NCI-H446 (cell line): ENCODE measurements at places on chromosomes 12 and 14.

DNA sequence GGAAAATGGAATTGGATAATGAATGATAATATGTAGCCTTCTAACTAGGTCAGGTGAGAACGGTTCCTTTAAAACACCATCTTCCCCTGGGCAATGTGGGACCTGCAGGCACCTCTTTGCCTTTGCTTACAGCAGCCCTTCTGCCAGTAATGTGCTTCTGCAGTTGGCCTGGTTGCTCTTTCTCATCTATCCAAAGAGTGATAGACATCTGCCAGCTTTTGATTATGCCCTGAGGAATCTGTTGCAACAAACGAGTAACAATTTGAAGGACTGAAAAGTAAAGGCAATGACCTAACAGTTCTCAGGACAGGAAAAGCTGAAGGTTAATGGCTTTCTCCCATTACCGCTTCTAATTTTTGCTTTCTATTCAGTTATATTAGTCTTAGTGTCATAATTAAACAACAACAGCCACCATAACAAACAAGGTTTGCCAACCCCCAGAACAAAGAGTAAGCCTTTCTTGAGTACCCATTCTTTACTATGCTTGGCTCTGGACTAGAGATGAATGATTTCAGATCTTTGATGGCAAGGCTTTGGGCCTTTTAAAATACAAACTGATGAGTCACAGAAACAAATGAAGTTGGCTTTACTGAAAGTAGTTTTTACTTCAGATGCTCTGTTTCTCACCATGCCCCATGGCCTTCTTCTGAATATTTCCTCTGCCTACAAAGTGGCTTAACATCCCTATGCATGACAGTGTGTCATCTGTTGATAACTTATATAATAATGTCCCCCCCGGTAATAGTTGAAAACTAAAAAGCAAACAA, 76.1 kb upstream of the KRR1 start:
- peak; percentile 54 for DNase-seq

DNA sequence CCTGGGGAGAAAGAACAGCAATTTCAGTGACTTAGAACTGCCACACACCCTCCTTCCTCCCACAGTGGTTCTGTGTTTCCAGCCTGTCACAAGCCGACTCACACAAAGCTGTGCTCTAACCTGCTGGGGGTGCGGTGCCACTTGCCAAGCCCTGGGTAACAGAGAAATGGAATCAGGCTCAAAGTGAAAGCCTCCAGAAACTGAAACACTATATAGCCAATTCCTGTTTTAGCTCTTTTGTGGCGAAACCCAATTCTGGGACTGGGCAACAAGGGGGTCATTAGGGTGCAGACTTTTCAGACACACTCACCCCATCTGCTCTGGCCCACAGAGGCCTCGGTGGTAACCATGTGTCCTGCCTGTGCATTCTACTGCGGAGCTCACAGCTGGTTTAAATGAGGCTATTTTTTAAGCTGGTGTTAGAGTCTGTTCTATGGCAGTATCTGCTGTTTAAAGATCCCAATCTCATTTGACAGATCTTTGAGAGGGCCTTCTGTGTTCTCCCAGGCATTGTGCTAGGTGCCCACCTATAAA, 15.2 kb upstream of the ACTR6 start:
- DNase-seq, result no peak

- no peak for DNase-seq
Observed at GRCh38 chr12:93297536-93297935, 80.2 kb upstream of the NUDT4 start.

DNA sequence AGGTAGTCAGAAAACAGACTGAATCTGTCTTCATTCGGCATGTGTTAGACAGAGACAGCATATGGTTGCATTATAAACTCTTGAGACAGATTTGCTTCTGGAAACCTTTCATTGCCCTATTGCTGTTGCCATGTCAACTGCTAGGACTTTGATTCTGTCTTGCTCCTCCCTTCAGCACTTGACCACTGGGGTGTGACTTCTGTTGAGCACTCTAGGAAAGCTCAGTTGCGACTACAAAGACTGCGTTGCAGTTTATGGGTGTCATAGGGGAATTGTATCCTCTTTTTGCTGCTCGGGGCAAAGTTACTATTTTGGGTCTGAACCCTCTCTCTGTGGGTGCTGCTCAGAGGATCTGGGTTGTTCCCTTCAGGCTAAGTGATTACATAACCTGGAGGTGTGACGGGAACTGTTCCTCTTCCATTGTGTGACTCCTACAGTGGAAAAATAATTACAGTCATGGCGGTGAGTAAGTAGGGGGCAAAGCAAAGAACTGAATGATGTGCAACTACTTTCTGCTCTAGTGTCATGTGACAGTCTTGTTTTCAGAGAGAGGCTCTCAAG, 44.3 kb upstream of the TRIM9 start:
- peak; percentile 7 for DNase-seq

GRCh38 chr14:98666545-98666944, 605.5 kb downstream of the BCL11B start:
- no peak for DNase-seq

DNA sequence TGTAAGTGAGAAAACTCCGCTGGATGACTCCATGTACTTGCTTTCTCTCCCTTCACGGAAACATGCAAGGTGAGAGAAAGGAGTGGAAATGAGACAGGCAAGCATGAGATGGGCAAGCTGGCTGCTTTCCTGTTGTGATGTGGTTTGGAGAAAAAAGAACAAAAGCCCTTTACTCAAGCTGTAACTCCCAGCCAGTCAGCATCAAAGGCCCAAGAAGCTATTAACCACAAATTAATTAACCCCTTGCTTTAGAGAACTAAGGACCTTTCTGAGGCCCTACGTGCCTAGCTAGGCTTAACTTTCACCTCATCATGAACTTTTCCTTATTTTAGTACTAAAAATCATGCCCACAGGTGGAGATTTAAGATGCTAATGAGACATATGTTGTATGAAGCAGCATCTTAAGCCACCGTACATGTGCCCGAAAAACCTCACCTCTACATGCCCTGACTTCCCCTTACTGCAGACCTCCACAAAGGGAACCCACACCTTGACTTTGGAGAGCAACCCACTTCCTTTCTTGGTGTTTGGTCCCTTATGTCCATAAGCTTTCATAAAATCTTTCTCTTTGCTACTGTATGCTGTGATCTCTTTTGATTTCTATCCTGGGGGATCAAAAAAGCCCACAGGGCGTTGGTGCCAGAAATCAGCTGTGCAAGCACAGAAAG, 87.0 kb downstream of the GALNT8 start:
- no peak for DNase-seq

DNA sequence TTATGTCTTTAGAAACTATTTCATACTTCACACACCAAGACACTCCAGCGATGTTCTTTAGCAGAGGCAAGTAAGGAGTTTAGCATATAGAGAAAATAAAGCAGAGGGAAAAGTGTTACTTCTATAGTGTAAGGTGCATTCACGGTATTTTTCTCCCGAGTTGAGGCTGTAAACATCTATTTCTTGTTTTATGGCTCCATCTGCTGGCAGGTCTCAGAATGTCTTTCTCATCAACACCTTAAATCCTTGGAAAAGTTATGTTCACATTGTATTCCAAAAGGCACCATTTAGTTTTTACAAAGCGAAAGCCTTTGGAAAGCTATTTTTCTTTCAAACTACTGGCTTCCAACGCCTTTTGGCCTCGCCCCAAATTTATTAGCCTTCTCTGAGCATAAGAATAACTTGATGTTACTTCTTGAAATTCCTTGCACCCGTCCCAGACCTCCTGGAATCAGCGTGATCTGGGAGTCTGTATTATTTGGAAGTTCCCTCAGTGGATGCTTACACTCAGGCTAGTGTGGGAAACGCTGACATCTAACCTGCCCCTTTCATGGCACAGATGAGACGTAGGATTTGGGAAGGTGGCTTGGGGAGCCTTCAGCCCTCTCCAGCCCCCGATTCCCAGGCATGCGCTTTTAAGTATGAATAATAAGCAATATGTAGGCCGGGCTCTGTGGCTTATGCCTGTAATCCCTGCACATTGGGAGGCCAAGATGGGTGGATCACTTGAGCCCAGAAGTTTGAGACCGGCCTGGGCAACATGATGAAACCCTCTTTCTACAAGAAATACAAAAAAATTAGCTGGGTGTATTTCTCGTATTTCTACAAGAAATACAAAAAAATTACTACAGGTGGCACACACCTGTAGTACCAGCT, 1.9 kb upstream of the PIWIL1 start:
- DNase-seq, result peak; percentile 6

- DNase-seq, result peak; percentile 9
Observed at GRCh38 chr12:102120886-102121285, 903 bp downstream of the PARPBP start.

DNA sequence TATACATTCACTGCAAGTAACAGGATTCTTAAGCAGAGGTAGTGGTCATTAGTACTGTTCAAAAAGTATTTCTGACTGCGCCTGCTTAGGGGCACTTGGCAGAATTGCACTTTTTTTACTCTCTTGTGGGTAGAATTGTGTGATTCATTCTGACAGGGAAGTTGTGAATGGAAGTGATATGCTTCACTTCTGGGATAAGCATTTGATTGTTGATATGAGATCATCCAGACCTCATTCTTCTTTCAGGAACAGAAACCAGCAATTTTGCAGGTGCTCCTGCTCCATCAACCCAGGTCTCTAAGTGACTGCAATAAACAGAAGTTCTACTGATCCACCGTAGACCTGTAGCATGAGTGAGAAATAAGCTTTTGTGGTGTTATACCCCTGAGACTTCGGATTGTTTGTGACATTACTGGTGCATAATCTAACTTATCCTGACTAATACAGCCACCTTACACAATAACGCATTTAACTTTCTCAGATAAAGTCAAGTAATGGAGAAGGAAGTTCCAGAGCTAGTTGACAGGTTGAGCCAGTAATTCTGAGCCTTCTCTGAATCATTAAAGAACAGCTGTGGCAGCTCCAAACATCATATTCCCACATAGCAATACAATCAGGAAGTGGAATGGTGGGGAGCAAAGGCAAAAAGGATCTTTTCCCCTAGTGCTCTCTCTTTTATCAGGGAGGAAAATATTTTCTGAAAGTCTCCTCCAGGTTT, 387.9 kb downstream of the SYT1 start:
- no peak for DNase-seq

DNA sequence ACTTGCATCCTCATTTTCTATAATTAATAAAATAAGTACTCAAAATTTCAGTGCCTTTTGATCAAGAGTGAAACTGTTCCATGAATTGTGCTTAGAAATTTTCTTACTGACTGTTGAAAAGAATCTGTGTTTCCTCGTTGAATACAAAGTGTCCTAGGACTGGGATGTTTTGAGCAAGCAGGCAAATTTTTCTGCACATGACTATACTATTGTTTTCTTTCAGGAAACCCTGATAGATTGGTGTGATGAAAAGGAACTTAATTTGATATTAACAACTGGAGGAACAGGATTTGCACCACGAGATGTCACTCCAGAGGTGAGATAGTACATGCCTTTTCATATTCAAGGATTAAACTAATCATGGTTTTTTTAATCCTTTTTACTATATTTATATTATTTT, 316.3 kb downstream of the GPHN start:
- no peak for DNase-seq

- DNase-seq, result no peak
Observed at GRCh38 chr14:102545461-102546265, 36.1 kb upstream of the ANKRD9 start.

DNA sequence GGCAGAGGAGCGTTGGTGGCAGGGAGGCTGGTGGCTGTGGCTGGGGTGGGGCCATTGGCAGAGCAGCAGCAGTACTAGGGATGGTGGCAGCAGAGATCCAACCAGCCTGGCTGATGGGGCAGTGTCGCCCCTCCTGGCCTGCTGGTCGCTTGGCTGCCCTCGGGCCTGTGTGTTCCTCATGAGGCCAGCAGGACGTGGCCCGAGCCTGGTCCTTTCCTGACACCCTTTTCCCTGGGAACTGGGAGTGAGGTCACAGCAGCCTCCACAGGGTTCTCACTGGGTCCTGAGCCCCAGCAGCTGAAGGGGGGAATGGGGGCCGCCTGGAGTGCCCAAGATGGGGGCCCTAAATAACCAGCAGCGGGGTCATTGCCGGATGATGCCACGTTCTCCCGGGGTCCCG, 46.1 kb downstream of the KIF26A start:
- no peak for DNase-seq

DNA sequence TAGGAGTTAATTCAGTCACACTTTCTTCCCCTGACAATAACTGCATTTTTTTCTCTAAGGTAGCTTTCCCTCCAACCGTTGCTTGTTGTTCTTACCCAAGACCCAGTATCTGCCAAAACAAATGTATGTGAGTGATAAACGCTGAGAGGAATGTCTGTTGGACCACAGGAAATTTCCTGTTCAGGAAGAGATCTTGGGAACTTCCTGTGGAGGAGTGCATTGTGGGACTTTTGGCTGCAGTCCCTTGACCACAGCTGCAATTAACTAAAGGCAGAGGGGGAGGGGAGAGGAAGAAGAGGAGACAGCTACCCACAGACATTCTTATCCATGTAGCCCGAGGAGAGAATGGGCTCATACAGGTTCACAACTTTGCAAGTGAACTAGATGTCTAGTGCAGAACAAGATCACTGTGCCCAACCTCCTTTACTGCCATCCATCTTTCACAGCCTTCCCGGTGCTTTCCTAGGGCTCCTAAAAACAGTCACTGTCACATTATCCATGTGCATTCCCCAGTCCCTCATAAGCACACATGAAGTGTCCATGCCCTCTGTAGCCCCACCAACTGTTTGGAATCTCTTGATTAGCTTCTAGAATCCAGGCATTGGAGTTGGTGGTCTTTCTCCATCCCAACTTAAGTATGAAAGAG, 149.5 kb downstream of the ETV6 start:
- DNase-seq, result no peak

DNA sequence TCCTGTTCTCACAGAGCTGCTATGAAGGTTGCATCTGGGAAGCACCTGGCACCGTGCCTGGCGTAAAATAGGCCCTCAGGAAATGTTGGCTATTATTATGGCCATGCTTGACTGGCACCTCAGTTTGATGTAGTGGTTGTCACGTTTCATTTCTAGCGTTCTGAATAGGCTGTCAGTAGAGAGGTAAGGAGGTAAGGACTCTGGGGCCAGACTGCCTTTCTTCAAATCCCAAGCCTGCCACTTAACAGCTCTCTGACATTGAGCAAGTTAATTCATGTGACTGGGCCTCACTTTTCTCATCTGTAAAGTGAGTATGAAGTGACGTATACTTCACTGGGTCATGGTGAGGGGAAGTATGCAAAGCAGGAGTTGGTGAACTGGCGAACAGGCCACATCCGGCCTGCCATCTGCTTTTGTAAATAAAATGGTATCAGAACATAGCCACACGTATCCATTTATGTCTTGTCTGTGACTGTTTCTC, 196.2 kb downstream of the CACNA1C start:
- peak; percentile 29 for DNase-seq

DNA sequence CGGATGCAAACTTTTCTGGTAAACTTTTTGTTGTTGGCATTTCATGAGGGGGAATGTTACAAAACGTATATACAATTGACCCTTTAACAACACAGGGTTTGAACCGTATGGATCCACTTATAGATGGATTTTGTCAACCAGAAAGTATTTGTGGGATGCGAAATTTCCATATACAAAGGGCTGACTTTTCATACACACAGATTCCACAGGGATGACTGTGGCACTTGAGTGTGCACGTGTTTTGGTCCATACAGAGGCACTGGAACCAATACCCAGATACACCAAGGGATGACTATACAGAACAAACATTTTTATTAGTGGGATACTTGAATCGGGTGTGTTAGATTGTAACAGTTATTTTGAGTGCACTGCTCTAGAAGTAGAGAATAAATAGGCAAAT, 29.8 kb upstream of the CCT2 start:
- DNase-seq, result no peak

GRCh38 chr12:16299403-16299802, 21.9 kb upstream of the SLC15A5 start:
- no peak for DNase-seq
